ENCODE measurements at places on chromosomes 3 and 15. TPM values are rescaled to one million over a fixed set of nuclear protein-coding genes. Genes with fewer than 3 reads are reported as not detected.

GRCh38 chr3:168116279-168116678 is 20.6 kb upstream of the GOLIM4 start:
- no peaks in the 10 kb centered on the region for H3K27me3 ChIP-seq
- DNase-seq, result no peak
- no peaks in the 10 kb centered on the region for H3K4me1 ChIP-seq
- no peaks in the 10 kb centered on the region for H3K36me3 ChIP-seq

DNA sequence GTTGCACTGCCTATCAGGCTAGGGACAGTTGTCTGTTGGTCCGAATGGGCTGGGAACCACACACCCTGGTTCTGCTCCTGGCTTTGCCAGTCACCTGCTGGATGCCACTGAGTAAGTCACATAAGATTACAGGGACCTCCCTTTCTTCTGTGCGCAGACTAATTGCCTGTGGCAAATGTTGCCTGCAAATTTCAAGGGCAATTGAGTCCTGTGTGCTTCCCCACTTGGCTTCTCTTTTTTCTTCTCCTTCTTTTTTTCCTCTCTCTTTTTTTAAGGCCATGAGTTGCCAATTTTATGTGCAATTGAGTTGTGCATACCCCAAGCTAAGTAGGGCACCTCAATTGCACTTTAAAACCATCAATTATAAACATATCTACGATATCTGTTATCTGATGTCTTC is 963.4 kb downstream of the MCTP2 start:
- no peaks in the 10 kb centered on the region for H3K36me3 ChIP-seq
- no peaks in the 10 kb centered on the region for H3K4me1 ChIP-seq
- no peaks in the 10 kb centered on the region for H3K27me3 ChIP-seq
- DNase-seq, result no peak
- no peak overlapping the region for H3K4me3 ChIP-seq
- no peak overlapping the region for H3K27ac ChIP-seq

DNA sequence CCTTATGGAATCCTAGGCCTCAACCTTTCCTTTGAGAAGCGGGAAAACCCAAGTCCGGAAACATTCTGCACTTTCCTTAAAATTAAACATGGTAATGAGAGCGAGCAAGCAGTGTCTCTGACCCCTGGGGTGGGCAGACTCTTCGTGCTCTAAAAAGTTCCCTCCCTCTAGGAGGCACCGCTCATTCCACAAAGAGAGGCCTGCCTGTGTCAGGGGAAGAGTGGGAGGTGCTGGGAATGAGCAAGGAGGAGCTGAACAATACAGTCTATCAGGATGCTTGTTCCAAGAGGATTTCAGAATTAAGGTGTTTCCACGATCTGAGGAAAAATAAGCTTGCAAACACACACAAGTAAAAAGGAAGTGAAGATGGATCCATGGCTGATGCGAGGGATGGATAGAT is 6.0 kb upstream of the RLBP1 start:
- H3K27me3 ChIP-seq, result peaks cover 34% of the 10 kb centered on the region
- peaks cover 5% of the 10 kb centered on the region for H3K36me3 ChIP-seq
- H3K4me1 ChIP-seq, result no peaks in the 10 kb centered on the region
- no peak overlapping the region for H3K4me3 ChIP-seq

DNA sequence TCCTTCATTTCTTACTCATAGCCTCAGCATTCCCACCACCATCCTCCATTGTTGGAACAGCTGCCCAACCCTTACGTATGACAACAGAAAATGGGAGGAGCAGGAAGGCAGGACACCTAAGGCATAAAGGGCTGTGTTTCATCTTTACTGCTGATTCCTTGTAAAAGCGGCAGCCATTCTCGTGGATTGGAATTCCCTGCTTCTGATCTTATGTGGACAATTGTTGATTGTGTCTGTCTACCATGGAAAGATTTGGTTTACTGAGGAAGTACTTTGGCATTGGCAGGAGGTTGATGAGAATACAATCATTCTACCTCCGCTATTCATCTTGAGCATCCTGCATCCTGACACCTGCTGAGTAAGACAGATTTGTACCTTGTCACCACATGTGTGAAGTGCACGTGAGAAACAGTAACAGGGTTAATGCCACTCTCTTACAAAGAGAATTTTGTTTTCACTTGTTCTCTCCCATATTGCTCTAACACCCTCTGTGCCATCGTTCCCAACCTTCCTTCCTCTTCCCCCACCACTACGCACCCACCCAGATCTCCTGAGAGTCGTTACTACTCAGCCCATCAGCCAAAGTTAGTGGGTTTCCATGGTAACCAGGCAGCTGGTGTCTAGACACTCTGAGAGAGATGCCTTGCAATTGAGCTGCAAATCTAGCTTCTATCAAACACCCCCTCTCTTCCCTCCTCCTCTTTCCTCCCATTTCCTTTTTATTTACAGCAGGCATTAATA is 75.7 kb downstream of the GAP43 start:
- peaks cover 20% of the 10 kb centered on the region for H3K27me3 ChIP-seq
- no peak for DNase-seq
- H3K4me3 ChIP-seq, result peak overlapping the region; percentile 10
- H3K36me3 ChIP-seq, result peaks cover 2% of the 10 kb centered on the region

DNA sequence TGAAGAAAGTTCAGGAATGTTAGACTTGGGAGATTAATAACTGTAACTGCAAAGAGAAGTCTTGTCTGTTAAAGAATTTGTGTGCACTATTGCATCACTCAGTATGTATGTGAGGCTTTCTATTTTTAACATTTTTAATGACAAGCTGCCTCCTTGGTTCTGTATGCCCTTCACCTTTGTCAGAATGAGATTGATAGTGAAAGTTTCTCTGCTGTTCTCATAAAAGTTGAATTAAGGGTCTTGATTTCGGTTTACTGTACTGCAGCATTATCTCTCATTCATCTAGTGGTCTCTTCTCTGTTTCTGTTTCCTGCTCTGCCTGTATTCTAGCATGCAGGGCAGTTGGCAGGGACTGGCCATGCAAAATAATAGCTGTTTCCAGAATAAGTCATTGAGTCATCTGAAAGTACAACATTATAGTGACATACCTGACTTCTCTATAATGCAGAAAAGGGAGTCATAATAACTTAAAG is 454.9 kb downstream of the IL5RA start:
- H3K4me1 ChIP-seq, result no peaks in the 10 kb centered on the region
- peaks cover 14% of the 10 kb centered on the region for H3K27me3 ChIP-seq
- DNase-seq, result no peak
- H3K4me3 ChIP-seq, result no peak overlapping the region
- no peaks in the 10 kb centered on the region for H3K36me3 ChIP-seq

The NOX5 gene
- total RNA-seq, result not detected

Measured in T-helper 17 cell (primary cell).